DMS53 (cell line): ENCODE measurements at places on chromosomes 12 and 14.

- DNase-seq: peak; percentile 89
These were observed 518.5 kb upstream of the MDGA2 start for GRCh38 chr14:48193893-48194292.

GRCh38 chr12:132415327-132416120 is 74.4 kb upstream of the FBRSL1 start:
- no peak for DNase-seq

- DNase-seq: no peak
These were observed 101.8 kb downstream of the UNC79 start for GRCh38 chr14:93532541-93532940.

DNA sequence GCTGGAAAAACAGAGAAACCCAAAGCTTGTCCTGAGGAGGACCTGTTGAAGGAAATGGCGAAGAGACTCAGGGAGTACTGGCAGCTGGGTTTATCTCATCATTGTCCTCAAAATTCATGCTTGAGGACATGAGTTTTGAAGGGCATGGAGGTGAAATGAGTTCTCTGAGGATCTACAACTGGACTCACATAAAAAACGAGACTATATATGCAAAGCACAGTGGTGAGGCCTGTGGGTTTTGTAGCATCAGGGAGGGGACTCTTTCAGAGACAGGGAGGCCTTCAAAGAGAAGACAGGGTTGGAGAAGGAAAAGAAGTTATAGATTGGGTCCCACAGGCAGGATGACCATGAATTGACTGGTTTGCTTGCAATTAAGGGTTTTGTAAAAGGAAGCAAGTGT is 71.3 kb upstream of the SCN8A start:
- DNase-seq: no peak

DNA sequence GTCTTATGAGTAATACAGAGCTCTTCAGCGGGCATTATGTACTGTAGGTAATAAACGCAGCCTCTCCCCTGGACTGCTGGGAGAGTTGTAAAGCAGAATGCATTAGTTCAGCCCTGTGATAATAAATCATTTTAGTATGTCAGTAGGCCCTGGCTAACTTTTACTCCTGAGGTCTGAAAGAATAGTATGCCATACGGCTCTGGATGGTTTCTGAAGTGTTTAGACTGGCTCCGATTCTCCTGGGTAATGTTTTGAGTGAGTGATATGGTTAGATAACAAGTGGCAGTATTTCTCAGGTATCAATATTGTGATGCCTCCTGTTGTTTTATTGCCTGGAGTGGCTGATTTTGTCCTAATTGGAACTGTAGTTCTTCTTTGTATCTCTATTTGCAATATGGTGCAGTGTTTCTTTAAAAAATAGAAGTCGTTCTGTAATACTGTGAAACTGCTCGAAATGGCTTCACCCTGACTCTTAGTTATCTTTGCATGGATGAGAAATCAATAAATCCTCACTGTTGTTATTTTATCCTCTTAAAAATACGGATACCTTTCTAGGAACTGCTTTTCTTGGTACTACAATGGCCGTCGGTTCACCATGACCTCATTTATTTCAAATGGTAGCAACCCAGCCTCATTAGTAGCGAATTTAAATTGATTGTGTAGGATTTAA is 100.2 kb downstream of the PDZRN4 start:
- peak; percentile 50 for DNase-seq
